ENCODE measurements at places on chromosomes 7 and 10.

GRCh38 chr7:138924501-138925225, 56.5 kb downstream of the KIAA1549 start:
- DNase-seq: no peak

- no peak for DNase-seq
These were observed 77.1 kb downstream of the CREM start for GRCh38 chr10:35203745-35204144.

GRCh38 chr7:123789817-123790216, 41.0 kb upstream of the WASL start:
- DNase-seq: no peak

DNA sequence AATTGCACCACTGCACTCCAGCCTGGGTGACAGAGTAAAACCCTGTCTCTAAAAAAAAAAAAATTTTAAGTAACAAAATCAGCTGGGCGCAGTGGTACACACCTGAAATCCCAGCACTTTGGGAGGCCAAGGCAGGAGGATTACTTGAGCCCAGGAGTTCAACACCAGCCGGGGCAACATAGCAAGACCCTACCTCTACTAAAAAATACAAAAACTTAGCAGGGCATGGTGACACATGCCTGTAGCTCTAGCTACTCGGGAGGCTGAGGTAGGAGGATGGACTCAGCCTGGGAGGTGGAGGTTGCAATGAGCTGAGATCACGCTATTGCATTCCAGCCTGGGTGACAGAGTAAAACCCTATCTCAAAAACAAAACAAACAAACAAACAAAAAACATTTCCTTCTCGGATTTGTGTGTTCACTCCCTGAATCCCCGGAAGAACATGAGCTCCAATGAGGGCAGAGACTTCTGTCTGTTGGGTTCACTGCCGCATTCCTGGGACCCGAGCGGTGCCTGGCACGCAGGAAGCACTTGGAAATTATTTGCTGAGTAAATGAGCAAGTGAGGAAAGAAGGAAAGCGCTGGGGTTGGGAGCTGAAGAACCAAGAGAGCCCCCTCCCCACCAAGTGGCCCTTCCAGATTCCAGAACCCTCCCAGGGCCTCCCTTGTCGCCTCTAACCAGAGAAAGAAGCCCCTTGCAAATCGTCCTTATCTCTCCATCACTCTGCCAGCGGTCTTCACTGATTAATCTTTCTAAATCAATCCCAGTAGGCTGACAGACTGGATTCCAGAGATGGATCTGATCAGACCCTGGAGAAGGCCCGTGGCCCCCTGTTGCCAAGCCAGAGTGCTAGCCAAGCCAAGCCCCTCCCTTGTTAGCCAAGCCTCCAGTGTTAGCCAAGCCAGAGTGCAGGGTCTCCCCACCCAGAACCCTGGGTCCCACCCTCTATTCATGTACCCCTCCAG, 6.2 kb downstream of the TNRC18 start:
- no peak for DNase-seq

GRCh38 chr10:20195076-20195475, 378.8 kb downstream of the PLXDC2 start:
- DNase-seq: no peak

DNA sequence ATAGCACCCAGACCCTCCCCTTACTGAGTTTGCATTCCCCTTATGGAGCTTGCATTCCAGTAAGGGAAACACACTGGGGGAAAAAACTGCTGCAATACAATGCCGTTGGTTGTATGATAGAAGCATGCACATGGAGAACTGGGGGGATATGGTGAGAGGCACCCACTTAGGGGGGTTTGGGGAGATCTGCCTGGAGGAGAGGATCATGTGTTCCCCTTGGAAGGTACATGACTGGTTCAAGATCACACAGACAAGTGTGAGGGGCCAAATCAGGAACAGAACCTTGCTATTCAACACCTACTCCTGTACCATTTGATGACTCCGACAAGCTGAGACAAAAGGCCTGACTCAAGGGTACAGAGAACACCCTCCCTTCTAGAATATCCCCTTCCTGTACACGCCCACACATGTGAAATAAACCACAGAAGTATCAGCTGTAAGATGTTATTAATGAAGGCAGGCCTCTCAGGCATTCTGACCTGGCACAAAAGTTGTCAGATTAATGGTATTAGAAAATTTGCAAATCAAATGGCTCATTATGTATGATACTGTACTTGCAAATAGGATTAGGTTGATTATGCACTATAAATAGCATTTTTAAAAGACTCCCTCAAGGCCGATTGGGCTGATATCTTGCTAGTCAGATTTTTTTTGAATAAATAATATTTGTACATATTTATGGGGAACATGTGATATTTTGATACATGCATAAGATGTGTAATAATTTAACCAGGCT, 122.2 kb downstream of the NPY start:
- no peak for DNase-seq

DNA sequence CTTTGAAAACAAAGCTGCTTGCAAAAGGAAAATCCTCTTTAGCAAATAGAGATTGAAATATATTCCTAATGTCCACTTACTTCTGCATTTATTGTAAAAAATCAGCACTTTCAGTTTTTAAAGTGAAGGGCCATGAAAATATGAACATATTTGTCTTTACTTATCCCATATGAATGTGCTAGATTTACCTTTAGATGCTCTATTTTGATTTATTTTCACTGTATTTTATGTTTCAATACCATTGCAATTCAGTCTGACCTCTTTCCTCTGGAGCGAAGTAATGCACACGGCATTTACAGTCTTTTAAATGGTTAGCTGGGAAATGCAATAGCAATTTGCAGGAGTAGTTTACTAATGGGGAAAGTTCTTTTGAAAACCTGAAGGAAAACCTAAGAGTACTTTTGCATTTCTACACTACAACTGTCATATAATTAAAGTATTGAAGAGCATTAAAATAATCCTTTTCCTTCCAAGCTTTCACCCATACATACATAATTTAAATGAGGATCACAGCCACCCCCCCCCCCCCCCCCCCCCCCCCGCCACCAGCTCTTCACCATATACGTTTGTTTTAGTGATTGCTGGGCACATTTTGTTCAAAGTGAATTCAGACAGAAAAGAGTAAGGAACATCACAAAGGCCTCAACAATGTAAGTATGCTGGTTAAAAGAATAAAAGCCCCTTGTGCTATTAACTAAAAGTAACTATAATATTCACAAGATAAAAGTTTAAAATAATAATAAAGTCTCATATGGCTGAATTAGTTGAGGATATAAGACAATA, 3.5 kb downstream of the SKIDA1 start:
- DNase-seq: no peak

DNA sequence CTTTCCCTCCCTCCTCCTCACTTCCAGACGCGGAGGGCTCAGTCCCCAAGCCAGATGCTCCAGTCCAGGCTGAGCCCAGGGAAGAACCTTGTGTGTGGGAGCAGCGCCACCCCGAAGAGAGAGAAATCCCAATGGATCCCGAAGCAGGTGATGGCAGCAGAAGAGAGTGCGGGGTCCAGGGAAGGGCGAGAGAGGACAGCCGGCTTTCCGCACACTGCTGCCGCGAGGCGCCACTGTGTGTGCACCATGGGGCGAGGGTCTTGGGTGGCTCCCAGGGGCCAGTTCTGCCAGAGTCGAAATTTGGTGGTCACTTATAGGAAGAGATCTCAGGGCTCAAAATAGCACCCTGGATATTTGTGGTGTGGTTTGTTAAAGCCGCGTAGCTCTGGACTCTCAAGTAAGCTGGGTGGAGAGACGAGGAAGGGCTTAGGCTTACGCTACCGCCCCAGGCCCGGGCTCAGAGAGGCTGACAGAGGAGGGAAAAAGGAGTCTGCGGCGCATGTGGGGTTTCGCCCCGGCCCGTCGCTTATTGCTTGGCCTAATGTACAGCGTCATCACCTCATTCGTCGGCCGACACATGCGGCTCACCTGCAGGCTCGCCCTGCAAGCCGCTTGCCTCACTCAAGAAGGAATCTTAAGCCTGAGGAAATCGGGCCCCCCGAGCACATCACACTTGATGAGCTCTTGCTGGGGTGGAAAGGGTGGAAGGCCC, 12.1 kb downstream of the ZNF282 start:
- DNase-seq: no peak
